ENCODE measurements at places on chromosomes 6 and 20.
A peak's percentile ranks its signal among the peaks of the same experiment; 100 is the strongest.

- peak; percentile 32 for DNase-seq
These were observed 49.7 kb upstream of the BHLHE23 start for GRCh38 chr20:63056236-63057170.

DNA sequence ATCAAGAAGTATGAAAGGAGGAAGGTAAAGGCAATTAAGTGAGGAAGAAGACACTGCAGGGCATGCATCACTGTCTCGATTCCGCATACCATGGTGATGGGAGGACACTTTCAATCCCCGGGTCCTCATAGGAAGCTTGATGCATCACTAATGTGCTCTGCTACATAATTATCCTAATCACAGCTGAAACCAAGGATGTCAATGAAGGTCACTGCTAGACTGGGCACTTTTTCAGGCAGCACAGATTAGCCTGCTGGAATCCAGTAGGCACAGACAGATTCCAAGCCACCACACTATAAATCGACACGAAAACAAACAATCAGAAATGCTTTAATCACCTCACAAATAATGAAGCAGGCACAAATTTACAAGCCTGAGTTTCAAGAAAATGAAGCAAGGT is 206.7 kb downstream of the KIF16B start:
- no peak for DNase-seq

GRCh38 chr20:45306431-45306982 is at the start of gene RBPJL:
RBPJL (plus strand) TSS chr20:45306840; CDS start chr20:45306923, 83 bp downstream.
- DNase-seq: no peak

GRCh38 chr6:25418454-25419052 is 139.4 kb downstream of the CARMIL1 start:
- no peak for DNase-seq

GRCh38 chr20:38167851-38168760 is 3.0 kb upstream of the TGM2 start:
- DNase-seq: no peak

DNA sequence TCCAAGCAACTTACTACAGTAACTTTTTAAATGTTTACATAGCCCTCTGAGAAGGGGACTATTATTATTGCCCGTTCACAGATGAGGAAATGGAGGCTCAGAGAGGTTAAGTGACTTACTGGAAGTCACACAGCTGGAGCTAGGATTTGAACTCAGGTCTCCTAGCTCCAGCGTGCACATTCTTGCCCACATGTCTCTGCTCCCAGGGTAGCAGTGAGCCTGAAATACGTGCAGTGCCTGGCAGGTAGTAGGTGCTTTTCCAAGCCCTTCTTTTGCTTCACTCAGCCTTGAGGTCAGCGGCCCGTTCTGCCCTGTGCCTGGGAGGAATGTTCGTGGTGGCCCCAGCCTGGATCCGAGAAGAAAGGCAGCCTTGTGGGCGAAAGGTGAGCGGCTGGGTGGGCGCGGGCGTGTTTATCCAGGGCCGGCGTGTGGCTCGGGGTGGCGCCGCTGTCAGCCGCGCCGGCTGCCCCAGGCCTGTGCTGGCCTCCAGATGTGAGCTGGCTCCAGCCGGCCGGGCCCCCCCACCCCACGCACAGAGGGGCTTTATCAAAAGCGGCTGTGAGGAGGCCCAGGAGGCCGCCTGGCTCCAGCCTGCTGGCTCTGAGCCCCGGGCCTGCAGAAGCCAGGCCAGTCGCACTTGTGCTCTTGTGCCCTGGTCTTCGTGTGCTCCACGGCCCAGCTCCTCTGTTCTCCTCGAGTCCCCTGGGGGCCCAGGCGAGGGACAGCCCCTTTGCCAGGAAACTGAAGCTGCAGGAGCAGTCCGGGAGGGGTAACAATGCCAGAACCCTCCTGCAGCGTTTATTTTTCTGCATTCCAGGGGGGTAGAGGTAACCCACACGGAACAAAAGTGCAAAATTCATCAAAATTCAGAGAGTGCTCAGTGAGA is 58.1 kb downstream of the UBE2V1 start:
- peak; percentile 78 for DNase-seq

GRCh38 chr6:89475101-89475500 is 42.1 kb downstream of the ANKRD6 start:
- DNase-seq: no peak

DNA sequence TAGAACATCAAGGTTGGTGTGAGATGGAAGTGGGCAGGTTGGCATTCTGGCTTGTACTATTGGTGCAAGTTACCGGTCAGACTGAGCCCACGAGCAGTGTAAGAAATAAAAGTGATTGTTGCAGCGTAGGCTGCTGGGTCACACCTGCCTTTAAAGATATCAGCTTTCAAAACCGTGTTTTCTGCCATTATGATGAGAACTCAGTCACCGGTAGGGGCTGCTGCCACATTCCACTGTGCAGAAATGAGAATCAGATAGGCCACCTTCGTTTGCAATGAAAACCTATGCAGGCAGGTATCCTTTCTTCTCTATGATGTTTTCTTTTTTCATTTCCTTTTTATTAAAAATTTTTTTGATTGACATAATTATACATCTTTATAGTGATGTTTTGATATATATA is 168.5 kb downstream of the MYLK4 start:
- no peak for DNase-seq

GRCh38 chr6:71349976-71350615 is 61.5 kb downstream of the OGFRL1 start:
- no peak for DNase-seq

Measured in caudate nucleus (tissue), 63 donors.